ENCODE measurements at places on chromosomes 12 and 14. TPM values are rescaled to one million over a fixed set of nuclear protein-coding genes. Genes with fewer than 3 reads are reported as not detected.

The AKAP5 gene
- total RNA-seq = 2.0 TPM

The RBMS2 gene
- 5.3 TPM for total RNA-seq

The TC2N gene
- total RNA-seq = 243 TPM

The TAMALIN gene
- 31.7 TPM for total RNA-seq

The SERPINA9 gene
- total RNA-seq = not detected

The NEDD8 gene
- 92.1 TPM for total RNA-seq

The SRRM4 gene
- not detected for total RNA-seq

The TBX3 gene
- total RNA-seq = 0.26 TPM

The SERPINA4 gene
- not detected for total RNA-seq

The CD163L1 gene
- total RNA-seq = not detected

The DACT1 gene
- 10.0 TPM for total RNA-seq

The MYL2 gene
- not detected for total RNA-seq

The TAS2R46 gene
- 1.4 TPM for total RNA-seq

The CIDEB gene
- 21.1 TPM for total RNA-seq

The GARIN6 gene
- total RNA-seq = not detected

The GALNT9 gene
- 0.72 TPM for total RNA-seq

The BTG1 gene
- 484 TPM for total RNA-seq

The GZMB gene
- total RNA-seq = 12.6 TPM

The DBX2 gene
- total RNA-seq = not detected

The KRT78 gene
- total RNA-seq = not detected

The FLVCR2 gene
- total RNA-seq = 7.1 TPM

The RERGL gene
- total RNA-seq = not detected

The CEP170B gene
- 5.4 TPM for total RNA-seq
